HCEC 1CT (cell line): ENCODE measurements at places on chromosomes 2 and 18.

- no peak for DNase-seq
Observed at GRCh38 chr18:13260197-13260934, 41.8 kb downstream of the LDLRAD4 start.

- no peak for DNase-seq
Observed at GRCh38 chr18:8685141-8685913, 20.0 kb upstream of the MTCL1 start.

DNA sequence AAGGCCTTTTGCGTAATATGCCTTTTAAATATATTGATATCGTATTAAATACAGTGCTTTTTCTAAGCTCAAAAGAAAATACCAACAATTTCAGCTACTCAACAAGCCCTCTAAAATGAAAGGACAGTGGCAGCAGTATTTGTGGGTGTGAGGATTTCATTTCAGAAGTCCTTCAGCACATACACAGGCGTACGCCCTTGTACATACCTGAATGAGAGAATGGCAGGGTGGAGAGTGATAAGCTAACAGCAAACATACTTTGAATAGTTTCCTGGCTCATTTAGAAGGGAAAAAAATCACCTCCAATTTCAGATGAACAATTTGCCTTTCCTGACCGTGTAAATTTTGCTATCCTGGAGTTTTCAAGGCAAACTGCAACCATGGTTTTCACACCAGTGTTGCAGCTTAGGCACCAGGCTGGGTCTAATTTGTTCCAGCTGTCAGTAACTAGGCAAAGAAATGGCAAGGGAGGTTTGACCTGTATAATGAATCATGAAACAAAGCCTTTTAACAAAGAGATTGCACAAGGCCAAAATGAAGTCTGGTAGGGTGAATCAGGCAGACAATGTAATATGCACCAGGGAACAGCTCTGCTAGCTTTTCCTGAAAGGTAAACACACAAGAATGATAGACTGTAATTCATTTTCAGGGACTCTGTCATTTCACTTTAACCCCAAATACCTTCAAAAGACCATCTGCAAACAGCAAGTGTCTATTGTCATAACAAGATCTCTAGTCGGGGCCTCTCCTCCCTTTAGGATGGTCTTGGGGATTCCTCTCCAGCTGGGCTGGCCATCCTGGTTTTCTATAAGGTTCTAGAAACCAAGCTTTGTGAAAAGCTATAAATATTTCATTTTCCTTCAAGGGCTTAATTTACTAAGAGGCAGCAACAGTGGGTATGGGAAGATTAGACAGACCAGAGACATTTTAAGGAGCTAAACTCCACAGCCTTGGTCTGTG lies 11.5 kb downstream of the ANKRD29 start:
- peak; percentile 94 for DNase-seq

DNA sequence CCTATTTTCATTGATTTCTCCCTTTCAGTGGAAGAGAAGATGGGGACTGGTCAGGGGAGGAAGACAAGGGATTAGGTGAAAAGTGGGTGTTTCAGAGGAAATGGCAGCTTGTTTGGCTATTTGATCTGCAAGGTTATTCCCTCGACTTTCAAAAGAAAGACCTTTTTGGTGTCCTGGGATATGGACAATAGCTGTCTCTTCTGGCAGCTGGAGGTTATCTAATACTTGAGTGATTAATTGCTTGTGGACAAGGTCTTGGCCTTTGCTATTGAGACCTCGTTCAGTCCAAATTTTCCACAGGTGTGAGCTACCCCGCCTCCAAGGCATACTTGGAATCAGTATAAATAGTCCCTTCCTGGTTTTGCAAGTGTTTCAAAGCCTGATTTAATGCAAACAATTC lies 33.3 kb upstream of the TRAPPC8 start:
- DNase-seq, result no peak

- DNase-seq, result no peak
Observed at GRCh38 chr2:236866542-236867340, 218.9 kb upstream of the COPS8 start.

GRCh38 chr2:206361407-206362045 lies 81.8 kb upstream of the ADAM23 start:
- DNase-seq, result no peak

GRCh38 chr2:159790323-159790722 lies 7.7 kb downstream of the CD302 start:
- no peak for DNase-seq

DNA sequence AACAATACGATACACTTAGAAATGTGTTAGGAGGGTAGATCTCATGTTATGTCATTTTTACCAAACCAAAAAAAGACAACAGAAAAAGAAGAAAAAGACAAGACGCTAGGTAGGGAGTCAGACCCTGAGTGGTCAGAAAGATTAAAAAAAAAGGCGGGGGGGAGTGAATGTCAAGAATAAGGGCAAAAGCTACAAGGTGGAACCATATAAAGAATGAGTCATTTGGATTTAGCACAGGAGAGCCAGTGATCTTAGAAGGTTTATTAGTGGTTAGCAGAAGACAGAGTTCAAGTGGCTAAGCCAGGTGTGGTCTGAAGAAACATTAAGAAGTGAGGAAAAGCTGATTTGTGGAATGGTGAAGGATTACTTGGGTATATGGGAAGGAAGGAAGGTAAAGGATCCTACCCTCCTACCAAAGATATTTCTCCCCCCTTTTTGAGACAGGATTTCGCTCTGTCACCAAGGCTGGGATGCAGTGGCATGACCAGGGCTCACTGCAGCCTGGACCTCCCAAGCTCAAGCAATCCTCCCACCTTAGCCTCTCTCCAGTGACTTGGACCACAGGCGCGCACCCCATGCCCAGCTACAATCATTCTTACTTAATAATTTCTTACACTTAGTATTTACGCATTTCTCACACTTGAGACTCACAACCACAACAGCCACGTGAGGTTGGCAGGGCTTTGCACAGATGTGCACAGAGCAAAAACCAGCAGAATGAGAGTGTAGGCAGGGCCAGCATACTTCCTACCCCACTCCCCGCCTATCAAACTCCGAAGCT lies 2.6 kb downstream of the DSC2 start:
- DNase-seq, result no peak

DNA sequence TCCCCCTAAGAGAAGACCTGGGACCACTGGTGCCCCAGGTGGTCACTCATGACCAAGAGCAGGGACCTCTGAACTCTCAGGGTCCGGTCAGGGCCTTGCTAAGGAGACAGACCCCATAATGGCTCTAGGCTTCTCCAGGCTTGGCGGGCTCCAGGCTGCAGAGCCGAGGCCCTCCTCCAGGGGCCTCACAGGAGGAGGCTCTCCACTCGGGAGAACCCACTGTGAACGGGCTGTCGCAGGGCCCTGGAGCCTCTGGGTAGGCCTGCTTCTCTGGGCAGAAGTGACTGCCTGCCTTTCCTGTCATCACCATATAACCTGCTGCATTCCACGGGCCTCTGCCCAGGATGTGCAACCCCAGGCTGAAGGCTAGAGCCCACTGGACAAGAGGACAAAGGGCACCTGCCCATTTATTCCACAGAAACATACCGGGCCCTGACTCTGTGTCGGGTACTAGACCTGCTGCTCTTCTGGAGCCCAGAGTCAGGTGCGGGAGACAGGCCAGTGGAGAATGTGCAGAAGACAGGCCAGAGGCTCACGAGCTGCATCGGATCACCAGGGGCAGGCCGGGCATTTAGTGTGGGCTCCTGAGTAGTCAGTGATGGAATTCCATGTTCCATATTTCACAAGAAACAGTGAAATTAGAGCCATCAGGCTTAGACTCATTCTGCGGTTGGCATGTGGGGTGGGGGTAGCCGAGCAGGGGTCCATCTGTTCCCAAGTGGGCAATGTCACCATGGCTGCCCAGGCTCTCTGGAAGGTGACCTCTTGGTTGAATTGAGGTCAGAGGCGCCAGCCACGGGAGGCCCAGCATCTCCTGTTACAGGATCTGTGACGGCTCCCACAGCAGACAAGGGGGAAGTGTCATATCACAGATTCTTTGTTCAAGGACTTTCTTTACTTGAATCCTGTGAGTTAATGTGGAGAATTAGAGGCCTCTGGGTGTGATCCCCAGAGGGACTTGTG lies 220.8 kb downstream of the SH3RF3 start:
- DNase-seq, result no peak

- DNase-seq, result no peak
Observed at GRCh38 chr18:74006143-74006542, 141.5 kb downstream of the FBXO15 start.

GRCh38 chr18:69737851-69738250 lies 209.8 kb downstream of the CD226 start:
- no peak for DNase-seq

- no peak for DNase-seq
Observed at GRCh38 chr2:84212611-84213314, 246.3 kb downstream of the SUCLG1 start.

GRCh38 chr2:7497178-7497577 lies 580.0 kb downstream of the RNF144A start:
- no peak for DNase-seq

GRCh38 chr2:121776885-121777698 lies 21.6 kb downstream of the TSN start:
- no peak for DNase-seq

DNA sequence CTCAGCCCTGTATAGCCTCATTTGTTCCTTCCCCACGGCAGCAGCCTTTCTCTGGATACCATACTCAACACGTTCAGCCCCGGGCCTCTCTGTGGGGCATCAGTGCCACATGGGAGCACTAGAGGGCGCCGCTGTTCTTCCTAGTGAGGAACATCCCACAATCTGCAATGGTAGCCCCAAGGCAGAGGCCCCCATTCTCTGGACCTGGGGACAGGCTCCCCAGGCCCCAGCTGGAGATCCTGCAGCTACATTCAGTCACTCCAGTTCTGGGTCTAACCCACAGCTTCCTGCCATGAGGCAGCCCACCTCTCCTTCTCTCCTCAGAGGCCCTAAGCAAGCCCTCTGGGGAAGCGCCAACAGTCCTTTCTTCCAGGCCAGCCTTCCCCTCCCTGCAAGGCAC lies 14.2 kb upstream of the SFXN5 start:
- peak; percentile 68 for DNase-seq

GRCh38 chr2:236308855-236309668 lies 44.9 kb upstream of the ASB18 start:
- DNase-seq, result no peak

- no peak for DNase-seq
Observed at GRCh38 chr18:10685484-10685883, 159.7 kb downstream of the NAPG start.

DNA sequence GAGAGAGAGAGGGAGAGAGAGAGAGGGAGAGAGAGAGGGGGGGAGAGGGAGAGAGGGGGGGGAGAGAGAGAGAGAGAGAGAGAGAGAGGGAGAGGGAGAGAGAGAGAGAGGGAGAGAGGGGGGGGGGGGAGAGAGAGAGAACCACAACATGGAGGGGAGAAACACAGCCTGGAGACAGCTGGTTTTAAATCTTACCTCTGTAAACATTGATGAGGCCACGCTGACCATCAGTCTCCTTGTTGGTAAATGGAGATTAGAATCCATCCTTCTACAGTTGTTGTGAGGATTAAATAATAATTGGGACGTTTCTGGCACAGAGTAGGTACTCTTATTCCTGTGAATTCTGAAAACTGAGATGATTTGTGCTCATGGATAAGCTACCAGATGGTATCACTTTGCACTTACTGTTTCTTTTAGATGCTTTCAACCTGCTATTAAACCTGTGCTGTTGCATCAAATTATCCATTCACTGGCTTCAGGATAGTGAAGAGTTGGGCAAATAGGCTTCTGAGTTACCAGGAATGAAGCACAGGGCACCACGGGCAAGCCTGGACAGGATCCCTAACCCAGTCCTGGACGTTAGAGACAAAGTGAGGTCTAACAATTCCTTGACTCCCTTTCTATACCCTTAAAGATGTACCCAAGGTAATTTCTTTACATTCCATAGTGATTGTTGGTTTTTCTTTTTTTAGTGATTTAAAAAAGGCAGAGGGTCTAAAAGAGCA lies 318.1 kb downstream of the ZNF521 start:
- DNase-seq, result no peak

- no peak for DNase-seq
Observed at GRCh38 chr2:6921321-6921922, 4.2 kb downstream of the RNF144A start.

- no peak for DNase-seq
Observed at GRCh38 chr2:157488877-157489276, 45.0 kb upstream of the CYTIP start.

DNA sequence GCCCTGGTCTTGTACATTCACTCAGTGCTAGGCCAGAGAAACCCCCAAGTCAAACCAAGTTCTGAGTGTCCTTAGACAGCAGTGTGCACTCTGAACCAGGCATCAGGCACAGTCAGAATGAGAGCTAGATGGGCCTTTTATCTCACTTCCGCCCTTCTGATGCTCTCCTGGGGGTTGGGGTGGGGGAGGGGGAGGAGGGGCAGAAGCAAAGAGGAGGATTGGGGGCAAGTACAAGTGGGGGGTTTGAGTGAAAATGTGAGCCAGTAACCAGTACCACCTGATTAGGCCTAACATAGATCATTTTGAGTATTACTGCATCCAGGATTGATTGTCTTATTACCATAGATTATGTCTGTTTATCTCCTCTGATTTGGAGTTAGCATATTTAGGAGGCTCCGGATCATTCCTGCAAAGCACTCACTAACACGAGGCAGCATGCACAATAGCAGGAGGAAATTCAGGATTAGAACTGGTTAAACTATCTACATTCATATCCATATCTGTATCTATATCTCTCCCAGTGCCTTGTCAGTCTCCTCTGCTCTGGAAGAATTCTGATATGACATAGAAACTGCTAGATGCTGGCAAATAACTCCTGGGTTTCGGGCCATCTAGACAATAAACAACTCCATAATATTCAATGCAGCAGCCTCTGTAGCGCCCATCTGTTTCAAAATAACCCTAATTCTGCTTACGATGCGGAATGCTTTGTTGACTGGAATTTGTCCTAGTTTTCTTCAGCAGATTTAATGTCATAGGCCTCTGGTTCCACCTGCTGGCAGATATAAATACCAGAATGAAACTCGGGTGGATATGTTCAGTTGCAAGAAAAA lies 149.1 kb downstream of the RHBDD1 start:
- DNase-seq, result peak; percentile 76

GRCh38 chr2:56286936-56287335 lies 103.1 kb downstream of the CCDC85A start:
- no peak for DNase-seq

DNA sequence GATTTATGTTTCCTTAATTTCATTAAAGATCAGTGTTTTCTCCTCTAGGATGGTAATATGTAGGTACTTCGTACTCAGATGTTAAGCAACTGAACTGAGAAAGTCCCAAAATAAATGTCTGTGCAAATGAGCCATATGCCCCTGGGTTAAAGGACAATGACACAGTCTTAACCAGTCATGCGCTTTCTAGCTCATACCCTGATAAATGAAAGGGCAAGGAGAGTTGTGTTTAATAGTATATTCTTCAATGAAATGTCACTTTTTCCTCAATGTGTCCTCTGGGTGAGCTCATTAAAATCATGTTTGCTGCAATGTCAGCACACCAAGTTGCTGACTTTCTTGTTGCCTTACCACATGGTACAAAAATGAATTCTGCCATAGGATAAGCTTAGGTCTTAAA lies 856.3 kb downstream of the TMEM182 start:
- DNase-seq, result no peak
